ENCODE measurements at places on chromosomes 4 and X.

DNA sequence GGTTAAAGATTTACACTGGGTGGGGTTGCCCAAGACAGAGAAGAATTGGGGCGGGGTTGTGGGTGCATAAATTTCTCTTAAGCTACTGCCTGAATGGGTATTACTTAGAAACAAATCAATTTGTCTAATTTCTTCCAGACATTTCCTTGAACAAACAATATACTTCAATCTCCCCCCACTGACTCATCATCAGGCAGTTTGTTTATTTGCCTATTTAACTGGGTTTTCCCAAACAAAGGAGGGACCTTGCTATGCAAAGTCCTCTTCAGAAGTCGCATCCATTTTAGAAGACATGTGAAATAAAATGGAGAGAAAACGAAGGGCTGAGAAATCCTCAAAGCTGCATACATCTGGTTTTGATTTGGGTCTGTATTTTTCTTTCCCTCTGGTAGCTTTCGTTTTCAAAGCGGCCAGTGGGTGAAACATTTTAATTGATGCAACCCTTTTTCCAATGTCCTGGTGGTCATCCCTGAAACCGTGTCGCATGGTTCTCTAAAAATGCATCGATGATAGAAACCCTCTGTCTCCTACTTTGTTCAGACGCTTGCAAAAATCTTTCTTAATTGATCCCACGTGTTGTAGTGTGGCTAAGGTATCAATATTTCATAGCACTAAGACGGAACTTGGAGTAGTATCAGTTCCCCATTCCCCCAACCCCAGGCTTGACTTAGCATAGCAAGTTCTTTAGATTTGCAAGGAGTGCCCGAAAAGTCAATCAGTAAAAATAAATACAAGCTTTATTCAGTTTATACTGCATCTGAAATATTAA is 115.1 kb upstream of the MXRA5 start:
- peak; percentile 25 for DNase-seq

GRCh38 chr4:146582864-146583263 is 55.8 kb upstream of the POU4F2 start:
- no peak for DNase-seq

GRCh38 chr4:80199947-80200346 is 2.6 kb downstream of the PRDM8 start:
- no peak for DNase-seq

DNA sequence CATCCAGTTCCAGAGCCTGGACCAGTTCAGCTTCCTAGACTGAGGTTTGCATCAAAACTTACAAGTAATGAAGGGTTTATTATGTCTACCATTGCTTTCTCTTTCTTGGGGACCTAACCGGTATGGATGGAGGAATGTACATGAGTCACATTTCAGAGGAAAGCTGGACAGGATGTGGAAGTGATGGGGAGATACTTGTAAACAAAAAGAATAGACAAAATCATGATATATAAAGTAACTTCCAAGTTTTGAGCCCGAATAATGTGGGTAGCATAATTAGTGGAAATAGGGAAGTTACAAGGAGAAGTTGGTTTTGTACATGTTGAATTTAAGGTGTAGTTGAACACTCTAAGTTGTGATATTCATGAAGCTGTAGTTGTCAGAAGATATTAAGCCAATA is 15.0 kb downstream of the FNIP2 start:
- peak; percentile 57 for DNase-seq

DNA sequence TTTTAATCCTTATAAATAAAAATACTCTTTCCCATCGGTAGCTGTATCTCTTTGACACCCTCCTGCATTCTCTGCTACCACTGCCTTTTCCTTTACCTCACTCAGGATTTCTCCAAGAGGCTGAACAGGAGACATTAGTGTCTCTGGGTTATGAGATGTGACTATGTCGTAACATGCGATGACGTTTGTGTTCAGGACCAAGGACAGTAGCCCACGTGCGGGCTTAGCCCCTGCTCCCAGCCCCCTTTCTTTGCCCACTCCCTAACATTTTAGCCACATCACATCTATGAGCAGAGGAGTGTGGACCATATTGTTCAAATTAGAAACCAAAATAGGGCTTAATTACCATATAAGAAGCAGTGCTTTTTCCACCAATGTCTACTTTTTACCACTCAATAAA is 369.3 kb downstream of the FBXW7 start:
- no peak for DNase-seq

DNA sequence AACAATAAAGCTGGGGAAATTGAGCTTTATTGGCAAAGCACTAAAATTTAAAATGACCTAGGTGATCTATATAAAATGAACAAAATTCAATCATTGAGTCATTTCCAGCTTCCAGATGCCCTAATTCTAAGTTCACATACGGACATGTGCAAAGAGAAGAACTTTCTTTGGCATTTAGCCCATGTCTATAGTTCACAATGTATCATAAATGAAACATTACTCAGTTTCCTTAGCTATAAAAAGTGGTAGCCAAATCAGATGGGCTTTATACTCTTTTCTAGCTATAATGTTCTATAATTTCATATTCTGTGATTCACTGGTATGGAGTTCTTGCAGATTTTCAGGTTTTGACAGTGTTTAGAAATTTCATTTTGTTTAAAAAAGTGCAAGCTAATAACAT is 327.4 kb downstream of the KCTD8 start:
- DNase-seq = no peak

DNA sequence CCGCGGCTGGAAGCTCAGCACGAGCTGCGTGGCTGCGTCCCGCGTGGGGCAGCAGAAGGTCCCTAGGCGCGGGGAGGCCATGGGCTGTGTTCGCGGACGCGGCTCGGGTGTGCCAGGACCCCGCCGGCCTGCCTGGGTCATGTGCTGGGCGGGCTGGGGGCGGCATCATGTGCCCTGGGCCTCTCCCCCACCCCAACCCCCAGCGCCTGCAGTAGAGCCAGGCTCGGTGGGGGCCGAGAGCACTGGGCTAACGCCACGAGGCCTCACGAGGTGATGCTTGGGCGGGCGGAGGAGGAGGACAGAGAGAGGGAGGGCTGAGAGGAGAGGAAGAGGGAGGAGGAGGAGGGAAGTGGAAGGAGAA is at the start of gene GPR143:
TSS of gene GPR143 (minus strand) at position 111 of the 361 bp plus-strand sequence. CDS start at position 81, 30 bp downstream.
- no peak for DNase-seq

- DNase-seq = no peak
These were observed 41.0 kb downstream of the ACSL1 start for GRCh38 chr4:184784628-184785257.

- no peak for DNase-seq
These were observed 50.4 kb downstream of the FHIP1A start for GRCh38 chr4:151459375-151459774.

DNA sequence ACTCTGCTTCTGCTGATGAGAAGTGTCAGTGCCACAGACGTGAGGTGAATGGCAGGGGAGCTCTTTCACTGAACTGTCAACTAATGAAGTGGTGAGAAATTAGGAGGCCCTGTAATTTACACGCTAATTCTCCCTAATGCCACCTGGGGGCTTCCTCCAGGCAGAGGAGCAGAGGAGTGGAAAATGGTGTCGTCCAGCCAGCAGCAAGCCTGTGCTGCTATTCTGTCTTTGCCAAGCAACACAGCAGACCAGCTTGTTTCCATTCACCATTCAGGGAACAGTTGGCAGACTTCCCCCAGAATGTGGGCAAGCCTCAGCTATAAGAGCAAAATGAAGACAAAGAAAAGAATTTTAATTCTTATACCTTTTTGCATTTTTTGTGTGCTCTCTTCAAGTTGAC is 245.2 kb upstream of the TET2 start:
- no peak for DNase-seq

- DNase-seq = no peak
These were observed 647.0 kb upstream of the PCDH7 start for GRCh38 chr4:30073011-30073710.

GRCh38 chrX:101136235-101136634 is 38.2 kb downstream of the CENPI start:
- DNase-seq = no peak

DNA sequence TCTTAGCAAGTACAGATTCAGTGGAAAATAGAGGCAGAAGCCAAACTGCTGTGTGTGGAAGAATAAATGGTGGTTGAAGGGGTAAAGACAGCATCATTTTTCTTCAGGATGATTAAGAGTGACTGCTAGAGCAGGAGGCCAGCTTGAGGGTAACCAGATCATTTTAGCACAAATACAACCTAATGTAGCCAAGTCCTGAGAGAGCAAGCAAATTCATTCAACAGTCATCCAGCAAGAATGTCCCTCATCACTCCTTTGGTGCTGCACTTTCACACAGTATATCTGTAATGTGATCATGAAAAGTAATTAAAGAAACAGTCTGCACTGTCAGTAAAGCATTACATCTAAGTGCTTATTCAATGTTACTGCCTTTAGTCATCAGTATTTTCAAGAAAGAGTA is 44.8 kb downstream of the NPFFR2 start:
- DNase-seq = peak; percentile 42

- DNase-seq = no peak
These were observed 32.0 kb upstream of the MGST2 start for GRCh38 chr4:139633661-139634060.

DNA sequence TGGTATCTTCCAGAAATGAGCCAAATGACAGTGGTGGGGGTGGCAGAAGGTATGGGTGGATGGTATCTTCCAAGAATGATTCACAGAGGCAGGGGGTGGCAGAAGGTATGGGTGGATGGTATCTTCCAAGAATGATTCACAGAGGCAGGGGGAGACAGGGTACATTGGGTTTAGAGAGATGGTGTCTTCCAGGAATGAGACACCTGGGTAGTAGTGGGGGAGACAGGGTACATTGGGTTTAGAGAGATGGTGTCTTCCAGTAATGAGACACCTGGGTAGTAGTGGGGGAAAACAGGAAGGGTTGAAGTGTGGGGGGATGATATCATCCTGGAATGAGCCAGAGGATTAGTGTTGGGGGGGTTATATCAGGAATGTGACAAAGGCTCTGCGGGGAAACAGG is 62.0 kb downstream of the MAOA start:
- no peak for DNase-seq

DNA sequence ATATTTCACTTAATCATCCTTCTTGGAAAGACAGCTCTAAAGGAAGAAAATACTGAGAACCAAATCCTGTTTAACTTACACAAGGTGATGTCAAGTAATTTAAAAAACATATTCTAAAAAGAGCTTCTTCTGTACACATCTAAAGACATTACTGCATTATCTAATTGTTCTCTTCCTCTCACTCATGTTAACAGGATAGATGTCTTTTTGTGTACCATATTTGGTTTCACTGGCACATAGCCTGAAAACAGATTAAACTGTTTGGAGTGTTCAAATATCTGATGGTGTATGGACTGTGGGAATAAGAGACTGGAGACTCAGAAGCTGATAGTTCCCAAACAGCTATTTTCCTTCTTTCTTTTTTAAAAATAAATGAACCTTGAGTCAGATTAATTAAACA is 213.3 kb upstream of the MAB21L2 start:
- no peak for DNase-seq

GRCh38 chr4:119490335-119490734 is 138.3 kb downstream of the PDE5A start:
- peak; percentile 3 for DNase-seq

DNA sequence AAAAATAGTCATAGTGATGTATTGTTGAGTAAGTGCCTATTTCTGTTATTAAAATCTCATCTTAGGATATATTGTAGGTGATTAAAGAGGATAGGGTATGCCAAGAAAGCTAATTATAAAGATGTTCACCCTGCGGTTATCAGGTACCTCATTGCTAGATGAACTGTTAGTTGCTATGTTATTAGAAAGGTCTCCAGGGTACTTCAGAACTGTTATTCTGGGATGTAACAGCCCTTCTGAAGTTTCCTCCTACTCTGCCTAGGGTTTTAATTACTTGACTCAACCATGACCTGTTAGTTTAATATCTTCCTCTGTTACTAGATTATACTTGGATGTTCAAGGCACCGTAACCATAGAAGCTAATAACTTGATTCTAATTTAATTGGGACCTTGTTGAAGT is 15.4 kb downstream of the TMPRSS11E start:
- DNase-seq = no peak

DNA sequence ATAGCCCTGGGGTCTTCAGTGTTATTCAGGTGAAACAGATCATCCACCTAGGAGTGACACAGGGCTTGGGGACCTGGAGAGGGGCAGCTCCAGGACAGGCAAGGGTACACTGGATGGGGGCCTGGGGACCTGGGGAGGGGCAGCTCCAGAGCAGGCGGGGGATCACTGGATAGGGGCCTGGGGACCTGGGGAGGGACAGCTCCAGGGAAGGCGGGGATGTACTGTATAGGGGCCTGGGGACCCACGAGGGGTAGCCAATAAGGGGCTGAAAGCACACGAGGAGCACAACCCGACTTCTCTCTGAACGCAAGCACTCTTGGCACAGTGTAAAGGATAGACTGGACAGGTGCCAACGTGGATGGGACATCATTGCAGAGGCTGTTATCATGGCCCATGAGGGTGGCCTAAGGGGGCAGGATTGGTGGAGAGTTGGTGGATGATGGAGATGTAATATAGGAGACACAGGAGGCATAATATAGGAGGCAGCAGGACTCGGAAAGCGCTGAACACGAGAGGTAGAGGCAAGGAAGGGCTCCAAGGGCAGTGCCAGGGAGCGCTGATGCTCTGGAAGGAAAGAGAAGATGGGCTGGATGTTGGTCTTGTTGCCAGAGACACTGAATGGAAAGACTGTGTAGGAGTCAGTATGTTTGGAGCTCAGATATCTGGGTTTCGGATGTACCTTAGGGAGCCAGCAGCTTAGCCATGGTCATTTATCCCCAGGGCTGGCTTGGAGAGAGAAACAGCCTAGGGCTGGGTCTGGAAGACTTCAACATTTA is 37.9 kb upstream of the FGFBP2 start:
- no peak for DNase-seq

GRCh38 chr4:70833675-70834074 is 6.0 kb downstream of the GRSF1 start:
- no peak for DNase-seq

- DNase-seq = no peak
These were observed 32.8 kb upstream of the LSM6 start for GRCh38 chr4:146142768-146143167.

- no peak for DNase-seq
These were observed 23.7 kb upstream of the UNC5C start for GRCh38 chr4:95572304-95572991.

DNA sequence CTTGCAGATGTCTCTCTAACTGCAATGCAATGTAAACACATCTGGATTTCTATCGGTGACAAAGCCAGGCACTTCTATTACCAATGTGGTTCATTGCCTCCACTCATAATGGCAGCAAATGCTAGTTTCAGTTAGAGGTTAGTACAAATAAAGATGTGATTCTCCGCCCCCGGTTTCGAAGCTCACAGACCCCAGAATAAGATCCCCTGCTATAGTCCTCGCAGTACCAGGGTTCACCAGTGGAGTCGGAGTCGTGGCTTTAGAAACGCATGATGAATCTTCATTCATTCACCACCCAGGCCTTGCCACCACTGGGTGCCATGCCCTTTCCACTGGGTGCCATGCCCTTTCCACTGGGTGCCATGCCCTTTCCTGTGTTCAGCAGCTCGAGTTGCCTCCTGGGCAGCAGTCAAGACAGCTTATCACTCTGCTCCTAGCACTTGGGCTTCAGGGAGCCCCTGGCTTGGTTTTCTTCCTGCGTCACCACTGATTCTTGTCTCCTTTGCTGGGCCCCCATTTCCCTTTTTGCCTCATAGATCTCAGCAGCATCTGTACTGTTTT is 3.5 kb upstream of the NAA10 start:
- no peak for DNase-seq

All from A172 (cell line).